Right atrium auricular region (tissue), 2 donors: ENCODE measurements at places on chromosomes 1 and 21. TPM values are rescaled to one million over a fixed set of nuclear protein-coding genes. Genes with fewer than 3 reads are reported as not detected.

A3GALT2 gene
- total RNA-seq: not detected

RORC gene
- total RNA-seq: 9.1 TPM

ITLN1 gene
- 1,064 TPM for total RNA-seq

C1orf115 gene
- 19.8 TPM for total RNA-seq

PLA2G2C gene
- total RNA-seq: not detected

ABCG1 gene
- 7.9 TPM for total RNA-seq

CLCA4 gene
- not detected for total RNA-seq

FAAH gene
- total RNA-seq: 6.3 TPM

- no peak for DNase-seq
These were observed 73.8 kb downstream of the POU2F1 start for GRCh38 chr1:167294528-167294927.

DNA sequence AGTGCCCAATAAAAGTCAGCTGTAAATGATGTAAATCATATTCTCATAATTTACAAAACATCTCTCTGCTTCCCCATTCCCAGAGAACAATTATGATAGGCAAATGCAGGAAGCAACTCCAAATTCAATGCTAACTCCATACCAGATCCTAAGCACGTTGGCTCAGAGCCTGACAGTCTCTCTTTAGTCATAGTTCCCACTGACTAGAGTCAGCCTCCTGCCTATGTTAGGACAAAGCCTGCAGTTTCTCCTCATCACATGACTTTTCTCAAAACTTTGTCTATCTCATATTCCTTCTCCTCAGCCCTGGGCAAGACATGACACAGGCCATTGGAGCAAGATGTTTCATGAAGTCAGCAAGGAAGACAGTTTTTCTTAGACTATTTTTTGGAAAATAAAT, 101.5 kb upstream of the COL24A1 start:
- DNase-seq: no peak

DNA sequence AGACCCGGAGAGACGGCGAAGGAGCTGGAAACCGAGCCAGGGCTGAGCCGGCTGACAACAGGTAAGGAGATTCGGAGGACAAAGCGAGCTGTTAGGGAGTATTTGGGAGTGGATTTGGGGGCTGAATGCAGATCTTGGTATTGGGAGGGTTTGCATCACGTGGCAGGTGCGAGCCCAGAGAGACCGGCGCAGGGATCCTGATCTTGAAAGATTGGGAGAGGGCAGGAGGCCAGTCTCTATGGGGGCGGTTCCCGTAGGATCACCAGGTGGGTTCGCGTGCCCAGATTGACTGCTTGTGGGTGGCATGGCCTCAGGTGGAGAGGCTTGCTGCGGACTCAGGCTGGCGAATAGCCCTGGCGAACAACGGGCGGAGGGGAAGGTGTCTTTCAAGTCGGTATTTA, 204 bp downstream of the CIART start:
- DNase-seq: no peak

DNA sequence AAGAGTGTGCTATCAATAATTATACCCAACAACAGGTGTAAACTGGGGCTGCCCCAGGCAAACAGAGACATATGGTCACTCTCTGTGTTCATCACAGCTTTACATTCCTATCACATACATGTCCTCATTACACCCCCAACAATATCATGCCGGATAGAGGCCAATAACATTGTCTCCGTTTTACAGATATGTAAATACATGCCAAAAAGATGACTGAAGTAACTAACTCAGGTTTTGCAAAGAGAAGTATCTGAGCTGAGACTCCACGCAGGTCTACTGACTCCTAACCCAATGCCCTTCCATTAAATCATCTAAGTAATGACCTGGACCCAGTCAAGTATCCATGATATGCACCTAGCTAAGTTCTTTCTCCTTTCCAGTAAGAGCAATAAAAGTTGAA, 55.0 kb downstream of the JAK1 start:
- DNase-seq: no peak

DNA sequence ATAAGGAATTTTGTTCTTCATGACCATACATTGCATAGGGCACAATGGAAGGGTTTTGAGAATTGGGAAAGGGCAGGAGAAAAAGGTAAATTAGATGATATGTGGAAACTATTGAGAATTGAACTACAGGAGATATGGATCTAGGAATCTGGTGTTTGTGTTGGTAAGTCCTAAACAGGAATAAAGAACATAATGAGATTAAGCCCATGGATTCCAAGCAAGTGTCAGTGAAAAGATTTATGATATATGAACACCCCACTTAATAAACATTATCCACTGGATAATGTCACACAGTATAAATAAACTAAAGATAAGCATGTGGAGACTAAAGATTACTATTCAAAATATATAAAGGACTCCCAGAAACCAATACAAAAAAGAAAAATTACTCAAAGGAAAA, 98.2 kb downstream of the TNFSF18 start:
- DNase-seq: no peak

DNA sequence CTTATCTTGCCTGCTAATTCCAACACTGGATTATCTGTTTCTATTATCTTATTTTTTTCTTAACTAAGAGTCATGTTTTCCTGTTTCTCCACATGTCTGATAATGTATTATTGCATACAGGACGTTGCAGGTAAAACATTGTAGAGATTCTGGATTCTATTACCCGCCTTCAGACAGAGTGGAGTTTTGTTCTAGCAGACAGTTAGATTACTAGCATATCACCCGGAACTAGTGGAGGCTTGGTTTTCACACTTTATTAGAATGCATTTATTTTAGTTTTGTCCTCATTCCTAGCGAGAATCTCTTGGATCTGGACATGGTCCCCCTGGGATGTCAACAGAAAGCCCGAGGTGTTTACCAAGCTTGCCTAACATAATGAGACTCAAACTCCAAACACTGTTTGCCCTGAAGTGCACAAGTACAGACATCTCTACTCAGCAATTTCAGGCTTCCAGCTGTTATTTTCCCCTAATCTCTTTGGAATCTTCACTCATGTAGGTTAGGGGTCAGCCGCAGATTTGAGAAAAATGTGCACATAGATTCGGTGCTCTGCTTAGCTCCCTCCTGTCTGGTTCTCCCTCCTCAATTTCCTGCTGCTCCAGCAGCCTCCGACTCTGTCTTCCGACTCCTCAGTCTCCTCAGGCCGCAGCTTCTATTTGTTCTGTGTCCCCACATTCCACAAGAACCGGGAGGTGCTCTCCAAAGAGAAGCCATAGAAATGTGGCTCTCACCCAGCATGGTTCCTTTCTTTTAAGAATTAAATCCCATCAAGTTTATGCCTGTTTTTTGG, 36.8 kb upstream of the PTPRF start:
- no peak for DNase-seq

- DNase-seq: no peak
These were observed 12.6 kb downstream of the METTL13 start for GRCh38 chr1:171794085-171794484.

DNA sequence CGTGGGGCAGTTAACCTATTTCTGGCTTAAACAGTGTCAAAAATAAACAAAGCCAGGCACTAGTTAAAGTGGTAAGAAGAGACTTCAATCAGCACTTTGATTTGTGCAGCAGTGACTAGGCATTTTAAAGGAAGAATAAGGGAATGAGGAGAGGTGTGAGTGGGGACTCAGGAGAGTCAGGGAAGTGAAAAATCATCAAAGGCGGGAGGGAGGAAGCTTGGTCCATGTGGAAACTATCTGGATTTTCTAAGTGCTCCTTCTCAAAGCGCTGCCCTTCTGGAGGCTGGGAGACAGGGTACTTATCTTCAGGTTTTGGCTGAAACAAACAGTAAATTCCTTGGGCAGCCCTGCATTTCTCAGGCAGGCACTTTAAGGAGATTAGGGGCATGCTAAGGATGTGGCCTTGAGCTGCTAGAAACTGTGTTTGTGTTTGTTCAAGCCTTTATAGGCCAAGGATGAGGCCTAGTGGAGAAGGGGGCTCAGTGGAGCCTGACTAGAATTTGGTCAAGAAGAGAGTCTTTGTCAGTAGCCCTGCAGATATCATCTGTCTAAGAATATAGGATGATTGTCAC, 486.5 kb downstream of the SIPA1L2 start:
- no peak for DNase-seq

- peak; percentile 92 for DNase-seq
These were observed 146.1 kb upstream of the FGGY start for GRCh38 chr1:59150577-59151386.

- no peak for DNase-seq
These were observed 89.5 kb downstream of the SCMH1 start for GRCh38 chr1:41152622-41153044.

- DNase-seq: no peak
These were observed 809.9 kb upstream of the RGS18 start for GRCh38 chr1:191348328-191348727.
